Activated gamma-delta T cell (primary cell): ENCODE measurements at places on chromosomes 3 and 15.

DNA sequence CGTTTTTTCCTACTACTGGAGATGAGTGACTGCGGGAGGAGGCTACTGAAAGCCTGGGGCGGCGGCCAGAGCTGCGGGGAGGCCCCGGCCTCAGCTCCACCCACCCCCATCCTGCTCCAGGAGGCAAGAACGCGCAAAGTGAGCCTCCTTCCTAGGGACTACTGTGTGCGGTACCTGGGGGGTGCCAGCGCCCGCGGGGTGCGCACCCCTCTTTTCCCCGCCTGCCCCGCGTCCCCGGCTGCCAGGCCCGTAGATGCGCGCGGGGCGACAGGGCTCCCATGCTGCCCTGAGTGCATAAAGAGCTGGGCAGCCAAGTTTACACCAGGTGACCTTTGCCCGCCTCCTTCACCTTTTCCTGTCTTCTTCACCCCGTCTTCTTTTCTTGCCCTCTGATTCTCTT is 2.5 kb upstream of the USF3 start:
- no peak for DNase-seq

- no peak for DNase-seq
Observed at GRCh38 chr3:151319628-151320027, 3.0 kb upstream of the GPR87 start.

DNA sequence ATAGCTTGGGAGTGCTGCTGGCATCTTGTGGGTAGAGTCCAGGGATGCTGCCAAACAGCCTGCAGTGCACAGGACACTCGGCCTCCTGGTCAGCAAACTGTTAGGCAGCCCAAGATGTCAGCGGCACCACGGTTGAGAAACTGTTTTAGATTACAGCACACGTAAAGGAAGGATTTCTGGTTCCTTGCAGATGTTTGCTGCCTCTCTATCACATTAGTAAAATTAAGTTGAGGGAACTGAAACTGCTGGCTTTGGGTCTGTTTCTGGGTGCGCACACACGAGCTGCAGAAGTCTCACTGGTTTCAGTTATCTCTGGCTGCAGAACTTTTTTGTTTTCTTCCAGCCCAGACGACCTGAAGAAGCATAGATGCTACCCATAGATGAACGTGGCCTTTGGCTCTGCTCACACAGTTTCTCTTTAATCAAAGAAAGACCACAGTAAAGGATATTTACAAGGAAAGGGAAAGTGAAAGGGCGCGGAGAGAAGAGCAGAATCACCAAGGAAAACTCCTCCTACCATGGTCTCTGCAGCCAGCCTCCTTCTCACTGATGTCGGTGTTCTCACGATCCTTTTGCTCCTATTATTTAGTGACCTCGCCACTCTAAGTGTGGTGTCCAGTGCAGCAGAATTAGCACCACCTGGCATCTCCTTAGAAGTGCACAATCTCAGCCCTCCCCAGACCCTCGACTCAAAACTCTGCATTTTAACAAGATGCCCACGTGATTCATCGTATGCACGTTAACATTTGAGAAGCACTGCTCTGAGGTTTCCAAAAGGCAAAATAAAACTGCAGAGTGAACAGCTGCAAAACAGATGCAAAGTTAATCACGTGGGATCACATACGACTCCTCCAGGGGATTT is 50.6 kb upstream of the AKAP13 start:
- DNase-seq = no peak

- no peak for DNase-seq
Observed at GRCh38 chr3:194447161-194447560, 39.6 kb downstream of the ATP13A3 start.

DNA sequence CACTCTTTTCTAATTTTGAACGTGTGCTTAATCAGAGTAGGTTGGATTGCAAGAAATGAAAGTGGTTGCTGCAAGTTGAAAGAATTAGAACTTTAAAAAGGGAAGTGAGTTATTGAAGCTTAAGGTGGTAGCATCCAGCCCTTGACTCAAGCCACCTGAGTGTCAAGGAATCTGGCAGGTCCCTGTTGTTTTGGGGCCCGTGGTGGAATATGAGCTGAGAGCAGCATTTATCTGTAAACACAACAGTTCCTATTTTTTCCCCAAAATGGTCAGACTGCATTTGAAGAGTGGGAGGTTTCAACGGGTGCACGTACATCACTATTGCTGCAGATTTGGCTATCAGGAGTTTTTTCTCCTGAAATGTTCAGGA is 1.7 kb downstream of the ITPR1 start:
- no peak for DNase-seq

DNA sequence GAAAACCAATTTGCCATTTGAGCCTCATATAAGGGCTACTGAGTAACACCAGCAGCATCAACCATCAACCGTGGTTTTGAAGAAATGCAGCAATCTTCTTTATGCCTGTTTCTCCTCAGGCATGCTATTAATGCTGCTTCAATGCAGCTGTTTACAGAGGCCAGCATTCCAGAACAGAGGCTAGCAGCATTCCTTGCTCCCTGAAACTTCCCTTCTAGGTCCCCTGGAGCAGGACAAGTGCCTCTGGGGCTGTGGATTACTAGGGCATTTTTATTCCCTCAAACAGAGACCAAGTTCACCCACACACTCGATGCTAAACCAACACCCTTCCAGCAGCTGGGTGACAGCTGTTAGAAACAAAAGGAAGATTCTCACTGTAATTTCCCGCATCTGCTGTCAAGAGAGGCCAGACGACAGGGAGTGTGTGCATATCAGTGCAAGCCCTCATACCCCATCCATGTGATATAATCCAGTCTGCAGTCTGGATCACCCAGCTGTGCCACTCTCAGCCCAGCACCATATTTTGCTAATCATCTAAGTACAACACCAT is 57.5 kb downstream of the HOMER2 start:
- no peak for DNase-seq

GRCh38 chr3:129442486-129442885 is 2.5 kb downstream of the IFT122 start:
- DNase-seq = no peak

DNA sequence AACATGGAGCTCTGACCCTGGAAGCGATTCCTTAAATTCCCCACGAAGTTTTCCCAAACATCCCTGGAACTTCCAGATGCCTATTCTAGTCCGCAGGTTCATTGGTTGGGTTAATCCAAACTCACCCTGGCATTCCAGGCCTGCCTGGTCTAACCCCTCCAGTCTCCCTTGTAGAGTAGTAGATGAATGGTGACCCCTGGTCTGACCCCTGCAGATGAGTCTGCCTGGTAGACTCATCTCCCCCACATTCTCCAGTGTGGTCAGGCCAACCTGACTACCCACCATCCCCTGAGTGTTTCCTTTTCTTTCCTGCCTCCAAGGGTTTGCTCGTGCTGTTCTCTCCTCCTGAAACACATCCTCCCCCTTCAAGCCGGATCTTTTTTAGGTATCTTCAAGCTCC is 10.8 kb upstream of the HRH1 start:
- no peak for DNase-seq

DNA sequence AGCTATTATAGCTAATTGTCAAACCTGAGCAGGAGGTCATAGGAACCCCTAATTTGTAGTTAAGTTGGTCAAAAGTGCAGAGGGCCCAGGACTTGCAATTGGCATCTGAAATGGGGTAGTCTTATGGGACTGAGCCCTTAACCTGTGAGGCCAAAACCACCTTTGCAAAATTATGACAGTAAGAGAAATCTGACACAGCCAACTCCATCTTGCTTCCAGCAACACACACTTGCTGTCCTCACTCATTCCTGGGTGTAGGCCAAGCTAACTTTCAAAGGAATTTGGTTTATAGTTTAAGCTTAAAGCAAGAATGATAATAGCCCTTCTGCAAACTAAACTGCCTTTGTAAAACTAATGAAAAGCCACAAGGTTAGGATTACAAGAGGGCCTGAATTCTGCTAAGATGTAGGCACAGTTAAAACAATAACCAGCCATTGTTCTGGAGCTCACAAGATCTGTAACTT is 57.6 kb upstream of the FRMD4B start:
- DNase-seq = no peak
